ENCODE measurements at places on chromosomes 11 and 22.

DNA sequence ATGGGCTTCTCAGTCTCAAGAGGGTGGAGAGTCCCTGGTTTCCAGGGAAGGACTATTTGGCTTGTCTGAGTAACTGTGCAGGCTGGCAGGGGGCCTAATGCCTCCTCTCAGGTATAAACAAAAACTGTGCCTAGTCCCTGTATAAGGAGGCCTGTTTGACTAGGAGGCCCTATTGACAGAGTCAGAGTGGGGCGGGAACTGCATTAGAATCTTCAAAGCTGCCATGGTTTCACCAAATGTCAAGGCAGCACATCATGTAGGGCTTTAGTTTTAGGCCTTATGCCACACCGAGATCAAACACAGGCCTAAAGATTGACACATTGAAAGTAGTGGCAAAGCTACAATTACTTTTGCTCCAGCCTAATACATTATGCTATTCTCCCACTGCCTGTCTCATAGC is 611.5 kb upstream of the B3GAT1 start:
- DNase-seq, result no peak

- no peak for DNase-seq
Observed at GRCh38 chr11:7457211-7457610, 28.1 kb upstream of the OLFML1 start.

- DNase-seq, result no peak
Observed at GRCh38 chr11:132343445-132344175, 973.2 kb downstream of the NTM start.

GRCh38 chr11:124896821-124897391 is 759 bp downstream of the ROBO4 start:
- DNase-seq, result no peak

- no peak for DNase-seq
Observed at GRCh38 chr22:19984851-19985811, 31.5 kb downstream of the ARVCF start.

GRCh38 chr11:77724636-77725035 is 87.0 kb upstream of the CLNS1A start:
- DNase-seq, result no peak

GRCh38 chr11:126491092-126491491 is 135.6 kb downstream of the ST3GAL4 start:
- DNase-seq, result no peak

DNA sequence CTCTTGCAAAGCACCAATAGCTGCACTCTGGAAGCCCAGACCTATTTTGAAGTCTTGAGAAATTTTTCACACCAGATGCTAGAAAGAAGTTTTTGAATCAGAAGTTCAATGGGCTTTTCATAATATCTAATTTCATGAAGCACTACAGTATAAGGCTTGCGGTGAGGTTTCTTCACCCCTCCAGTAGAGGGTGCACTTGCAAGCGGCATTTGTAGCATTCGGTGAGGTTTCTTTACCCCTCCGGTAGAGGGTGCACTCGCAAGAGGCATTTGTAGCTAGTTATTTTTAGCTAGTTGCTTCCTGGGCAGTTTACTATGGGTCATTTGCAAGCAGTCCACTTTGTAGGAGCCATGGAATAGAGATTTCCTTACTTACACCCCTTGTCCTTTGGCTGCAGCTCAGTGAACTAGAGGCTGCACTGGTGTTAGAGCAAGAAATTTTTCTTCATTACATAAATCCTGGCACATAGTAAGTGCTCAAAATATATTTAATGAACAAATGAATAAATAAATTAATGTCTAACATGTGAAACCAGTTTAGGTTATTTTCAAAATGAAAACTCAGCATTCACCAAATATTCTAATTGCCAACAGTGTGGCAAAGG is 7.8 kb upstream of the NOX4 start:
- DNase-seq, result no peak

DNA sequence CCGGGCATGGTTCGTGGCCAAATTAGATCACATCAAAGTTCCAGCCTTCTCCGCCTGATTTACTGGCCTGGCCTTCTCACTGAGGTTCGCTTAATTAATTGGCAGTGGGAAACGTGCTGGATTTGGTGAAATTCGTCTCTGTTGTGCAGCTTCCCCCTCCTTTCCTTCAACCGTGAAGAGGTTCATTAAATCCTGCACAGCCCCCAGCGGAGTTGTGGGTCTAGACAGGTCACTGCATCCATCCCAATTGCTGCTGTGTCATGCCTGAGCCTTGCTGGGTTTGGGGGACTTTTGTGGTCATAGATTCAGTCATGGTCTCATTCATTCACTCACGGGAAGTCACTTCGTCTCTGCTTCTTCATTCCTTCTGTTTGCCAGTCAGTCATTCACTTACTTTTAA is 90.0 kb downstream of the INSC start:
- DNase-seq, result no peak
